ENCODE measurements at places on chromosomes 11 and 22.

- DNase-seq, result peak; percentile 92
These were observed 25.4 kb upstream of the SMTN start for GRCh38 chr22:31055635-31056159.

DNA sequence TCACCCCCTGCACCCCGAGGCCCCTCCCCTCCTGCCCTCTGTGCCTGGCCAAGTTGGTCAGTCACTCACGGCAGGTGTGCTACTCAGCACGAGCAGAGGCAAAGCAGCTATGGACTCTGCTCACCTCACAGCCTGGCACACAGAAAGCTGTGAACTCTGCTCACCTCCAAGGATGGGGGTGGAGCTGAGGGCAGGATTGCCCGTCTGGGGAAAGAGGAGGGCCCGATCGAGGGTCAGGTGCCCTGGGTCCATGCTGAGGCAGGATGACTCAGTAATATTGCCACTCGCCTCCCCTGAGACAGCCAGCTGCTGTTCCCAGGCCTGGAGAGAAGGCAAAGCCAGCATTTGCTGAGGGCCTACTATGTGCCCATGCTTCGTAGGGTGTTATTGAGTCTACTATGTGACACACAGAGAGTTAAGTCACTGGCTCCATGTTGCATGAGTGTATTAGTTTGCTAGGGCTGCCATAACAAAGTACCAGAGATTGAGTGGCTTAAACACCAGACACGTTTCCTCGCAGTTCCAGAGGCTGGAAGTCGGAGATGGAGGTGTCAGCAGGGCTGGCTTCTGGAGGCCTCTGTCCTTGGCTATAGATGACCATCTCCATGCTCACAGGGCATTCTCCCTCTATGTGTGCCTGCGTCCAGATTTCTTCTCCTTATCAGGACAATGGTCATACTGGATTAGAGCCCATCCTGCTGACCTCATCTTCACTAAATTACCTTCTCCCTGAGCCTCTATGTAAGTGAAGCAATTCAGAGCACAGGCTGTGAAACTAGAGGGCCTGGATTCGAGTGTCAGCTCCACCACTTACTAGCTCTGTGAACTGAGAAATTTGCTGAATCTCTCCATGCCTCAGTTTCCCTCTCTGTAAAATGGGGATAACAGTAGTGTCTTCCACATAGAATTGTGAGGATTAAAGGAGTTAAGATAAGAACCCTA lies 13.2 kb upstream of the TSKU start:
- DNase-seq, result no peak

- DNase-seq, result no peak
These were observed 17.5 kb downstream of the ADM start for GRCh38 chr11:10322401-10322800.

- no peak for DNase-seq
These were observed 13.2 kb downstream of the TKFC start for GRCh38 chr11:61345954-61346843.

GRCh38 chr11:76007166-76007565 lies 192.2 kb downstream of the UVRAG start:
- DNase-seq, result no peak

GRCh38 chr11:134531327-134532130 lies 119.5 kb upstream of the B3GAT1 start:
- DNase-seq, result no peak

DNA sequence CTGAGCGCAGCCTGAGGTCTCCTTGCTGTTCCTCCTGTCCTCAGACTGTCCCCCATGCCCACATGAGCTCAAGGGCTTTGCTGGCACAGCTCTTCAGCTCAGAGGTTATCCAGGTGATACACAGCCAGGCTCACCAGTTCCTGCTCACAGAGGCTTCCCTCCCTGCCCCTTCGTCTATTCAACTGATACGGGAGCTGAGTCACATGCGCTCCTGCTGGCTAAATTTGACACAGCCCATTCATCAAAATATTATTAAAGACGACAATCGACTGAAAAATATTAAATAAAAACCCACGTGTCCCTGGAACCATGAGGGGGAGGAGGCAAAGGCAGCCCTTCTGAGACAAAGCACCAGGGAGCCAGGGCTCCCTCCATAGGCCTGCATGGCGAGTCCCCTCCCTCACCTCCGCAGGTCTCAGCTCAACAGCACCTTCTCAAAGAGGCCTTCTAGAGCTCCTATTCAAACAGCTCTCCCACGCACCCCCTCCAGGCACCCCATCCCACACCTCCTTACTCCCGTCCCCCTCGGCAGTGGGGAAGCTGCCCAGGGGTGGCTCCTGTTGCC lies 40.5 kb downstream of the DUSP8 start:
- no peak for DNase-seq

DNA sequence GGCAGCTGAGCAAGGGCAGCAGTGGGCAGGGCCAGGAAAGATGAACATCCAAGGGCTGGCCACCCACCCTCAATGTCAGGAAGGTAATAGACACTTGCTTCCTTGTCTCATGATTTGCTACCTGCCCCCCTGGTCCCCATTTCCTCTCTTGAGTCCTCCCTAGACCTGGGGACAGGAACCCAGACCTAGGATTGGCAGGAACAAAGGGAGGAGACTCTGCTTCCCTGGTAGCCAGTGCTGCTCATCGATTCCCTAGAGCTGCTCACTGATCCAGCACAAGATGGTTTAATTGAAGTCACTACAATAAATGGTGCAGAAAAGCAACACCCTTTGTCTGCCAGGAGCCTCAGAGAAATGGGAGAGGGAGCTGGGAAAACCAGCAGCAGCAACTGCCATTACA lies 67.8 kb upstream of the CHST1 start:
- DNase-seq, result no peak

DNA sequence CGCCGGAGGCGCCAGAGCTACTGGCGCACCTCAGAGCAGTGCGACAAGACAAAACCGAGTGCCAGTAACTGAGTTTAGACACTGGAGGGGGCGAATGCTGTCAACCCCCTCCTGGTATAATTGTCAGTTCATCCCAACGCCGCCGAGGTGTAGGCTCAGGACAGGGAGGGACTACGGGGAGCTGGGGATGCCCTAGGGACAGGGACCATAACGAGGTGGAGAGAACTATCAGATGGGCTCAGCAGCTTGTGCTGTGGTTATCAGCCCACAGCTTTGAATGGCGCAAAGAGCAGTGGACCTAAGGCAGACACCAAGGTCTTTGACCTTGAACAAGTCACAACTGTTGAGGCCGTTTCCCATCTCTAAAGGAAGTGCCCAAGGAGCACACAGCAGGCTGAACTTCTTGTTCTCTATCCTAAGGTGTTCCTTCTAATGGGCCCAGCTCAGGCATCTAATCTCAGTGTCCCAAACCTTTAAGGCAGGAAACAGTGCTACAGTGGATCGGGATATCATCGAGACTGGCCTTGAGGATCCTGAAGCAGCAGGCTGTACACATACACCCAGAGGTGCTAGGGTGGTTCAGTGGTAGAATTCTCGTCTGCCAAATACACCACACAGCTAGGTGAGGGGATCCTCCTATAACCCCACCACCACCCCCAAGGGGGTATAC lies 958 bp upstream of the TUT1 start:
- DNase-seq, result no peak

- no peak for DNase-seq
These were observed 116.4 kb upstream of the CRYBB3 start for GRCh38 chr22:25083056-25083806.

- no peak for DNase-seq
These were observed 355.9 kb downstream of the BUD13 start for GRCh38 chr11:116416852-116417251.

- no peak for DNase-seq
These were observed 45.6 kb downstream of the ZNF280B start for GRCh38 chr22:22462813-22463567.

GRCh38 chr11:93663021-93663420 lies 1.5 kb downstream of the CEP295 start:
- no peak for DNase-seq

DNA sequence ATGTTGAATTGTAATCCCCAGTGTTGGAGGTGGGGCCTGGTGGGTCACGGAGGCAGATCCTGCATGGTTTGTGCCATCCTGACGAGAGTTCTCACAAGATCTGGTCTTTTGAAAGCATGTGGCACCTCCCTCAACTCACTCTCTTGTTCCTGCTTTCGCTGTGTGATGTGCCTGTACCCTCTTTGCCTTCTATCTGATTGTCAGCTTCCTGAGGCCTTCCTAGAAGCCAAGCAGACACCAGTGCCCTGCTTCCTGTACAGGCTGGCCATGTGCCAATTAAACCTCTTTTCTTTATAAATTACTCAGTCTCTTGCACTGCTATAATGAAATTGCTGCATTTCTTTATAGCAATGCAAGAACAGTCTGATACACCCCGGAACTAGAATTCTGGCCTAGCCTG lies 13.1 kb downstream of the PTPN5 start:
- no peak for DNase-seq

GRCh38 chr22:17902960-17903359 lies 121.4 kb downstream of the MICAL3 start:
- DNase-seq, result no peak

- no peak for DNase-seq
These were observed 94.9 kb upstream of the ALX4 start for GRCh38 chr11:44404736-44405395.

DNA sequence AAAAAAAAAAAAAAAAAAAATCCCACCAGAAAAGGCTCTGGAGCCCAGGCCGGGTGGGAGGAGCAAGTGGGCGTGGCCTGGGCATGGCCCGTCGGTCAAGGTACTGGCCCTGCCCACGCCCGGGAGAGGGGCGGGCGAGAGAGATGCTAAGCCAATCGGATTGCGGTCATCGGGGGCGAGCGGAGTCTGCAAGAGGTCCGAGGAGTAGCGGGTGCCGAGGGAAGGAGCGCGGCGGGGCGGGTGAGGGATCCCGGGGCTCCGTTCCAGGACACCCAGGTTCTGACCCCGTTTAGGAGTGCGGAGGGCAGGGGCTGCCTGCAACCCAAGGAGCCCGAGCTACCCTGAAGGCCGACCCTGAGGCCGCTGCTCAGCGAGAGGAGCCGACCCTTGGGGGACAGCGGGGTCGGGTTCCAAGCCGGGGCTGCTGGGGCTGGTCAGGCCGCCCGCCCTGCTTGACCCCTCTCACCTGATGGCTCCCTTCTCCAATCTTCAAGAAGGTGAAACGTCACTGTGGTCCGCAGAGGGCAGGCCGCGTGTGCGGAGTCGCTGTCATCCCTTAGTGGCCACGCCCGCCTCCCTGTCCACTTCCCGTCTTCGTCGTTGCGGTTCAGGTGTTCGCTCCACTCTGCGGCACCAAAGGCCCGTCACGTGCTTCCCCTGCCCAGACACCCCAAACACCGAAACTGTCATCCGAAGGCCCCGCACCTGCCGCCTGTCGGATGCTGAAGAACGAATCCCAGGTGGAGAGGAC lies 11.1 kb upstream of the TAB1 start:
- DNase-seq, result no peak

GRCh38 chr11:2777386-2777785 lies 77.6 kb upstream of the KCNQ1OT1 start:
- DNase-seq, result no peak

DNA sequence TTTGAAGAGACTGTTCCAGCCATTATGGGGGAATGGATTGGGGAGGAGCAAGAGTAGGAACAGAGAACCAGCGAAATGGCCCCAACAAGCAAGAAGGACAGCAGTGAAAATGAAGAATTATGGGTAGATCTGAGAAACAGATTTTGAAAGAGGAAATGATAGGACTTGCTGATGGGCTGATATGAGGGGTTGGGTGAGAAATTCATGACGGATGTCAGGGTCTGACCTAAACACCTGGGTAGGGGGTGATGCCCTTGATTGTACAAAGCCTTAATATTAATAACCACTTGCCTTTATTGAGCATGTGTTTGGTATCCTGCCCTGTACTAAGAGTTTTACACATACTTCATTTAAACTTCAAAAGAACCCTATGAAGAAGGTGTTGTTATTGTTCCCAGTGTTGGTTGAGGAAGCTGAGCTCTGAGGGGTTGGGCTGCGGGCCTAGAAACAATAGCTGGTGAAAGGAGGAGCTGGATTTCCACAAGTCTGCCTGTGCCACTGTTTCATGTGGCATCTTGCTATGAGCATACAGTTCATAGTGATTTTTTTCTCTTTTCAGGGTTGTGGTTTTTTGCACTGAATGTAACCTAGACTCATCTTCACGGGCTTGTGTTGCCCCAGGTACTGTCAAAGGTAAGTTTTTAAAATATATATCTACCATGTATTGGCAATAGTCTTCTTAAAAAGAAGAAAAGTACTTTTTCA lies 61.1 kb upstream of the TNRC6B start:
- no peak for DNase-seq

DNA sequence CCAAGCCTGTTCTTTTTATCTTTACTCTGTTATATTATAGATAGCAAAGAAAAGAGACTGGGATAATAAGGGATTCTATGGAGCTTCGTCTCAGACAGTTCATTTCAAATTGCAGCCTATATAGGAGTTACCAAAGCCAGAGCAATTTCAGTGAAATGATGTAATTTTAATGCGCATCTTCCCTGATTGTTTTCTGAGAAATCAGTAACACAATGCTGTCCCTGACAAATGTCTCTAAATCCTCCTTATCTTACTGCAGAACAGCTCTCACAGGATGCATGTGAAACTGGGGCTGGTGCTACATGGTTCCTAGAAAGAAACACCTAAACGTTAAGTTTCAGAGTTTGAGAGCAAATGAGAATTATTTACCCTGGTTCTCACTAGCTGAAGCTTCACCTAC lies 467.9 kb upstream of the ANO3 start:
- no peak for DNase-seq

DNA sequence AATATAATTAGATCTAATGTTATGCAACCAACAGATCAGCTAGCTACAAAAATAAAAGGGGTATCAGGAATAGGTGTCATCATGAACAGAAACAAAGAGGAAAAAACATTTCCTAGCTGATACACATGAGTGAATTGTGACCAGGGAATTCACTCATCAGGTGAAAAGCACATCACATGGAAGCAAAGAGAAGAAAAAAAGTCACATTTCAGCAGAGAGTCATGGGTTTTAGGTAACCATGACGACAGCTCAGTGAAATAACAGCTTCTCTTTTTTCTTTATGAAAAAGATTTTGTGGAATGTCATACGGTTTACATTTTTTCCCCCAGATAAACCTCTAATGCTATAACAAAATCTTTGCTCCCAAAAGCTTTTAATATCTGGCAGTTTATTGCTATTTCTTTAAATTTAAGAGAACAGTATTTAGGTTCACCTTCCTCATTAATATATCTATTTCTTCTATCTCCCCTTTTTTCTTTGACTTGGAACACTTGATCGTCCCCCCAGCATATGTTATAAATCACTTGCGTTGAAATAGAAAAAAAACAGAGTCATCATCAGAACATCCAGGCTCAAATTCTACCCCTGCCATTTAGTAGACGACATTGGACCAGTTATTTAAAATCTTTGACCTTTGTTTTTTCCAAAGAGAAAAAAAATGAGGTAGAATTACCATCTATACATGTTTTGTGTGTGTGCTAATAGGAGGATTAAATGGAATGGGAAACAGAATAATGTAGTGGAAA lies 5.3 kb downstream of the TYR start:
- DNase-seq, result peak; percentile 18

DNA sequence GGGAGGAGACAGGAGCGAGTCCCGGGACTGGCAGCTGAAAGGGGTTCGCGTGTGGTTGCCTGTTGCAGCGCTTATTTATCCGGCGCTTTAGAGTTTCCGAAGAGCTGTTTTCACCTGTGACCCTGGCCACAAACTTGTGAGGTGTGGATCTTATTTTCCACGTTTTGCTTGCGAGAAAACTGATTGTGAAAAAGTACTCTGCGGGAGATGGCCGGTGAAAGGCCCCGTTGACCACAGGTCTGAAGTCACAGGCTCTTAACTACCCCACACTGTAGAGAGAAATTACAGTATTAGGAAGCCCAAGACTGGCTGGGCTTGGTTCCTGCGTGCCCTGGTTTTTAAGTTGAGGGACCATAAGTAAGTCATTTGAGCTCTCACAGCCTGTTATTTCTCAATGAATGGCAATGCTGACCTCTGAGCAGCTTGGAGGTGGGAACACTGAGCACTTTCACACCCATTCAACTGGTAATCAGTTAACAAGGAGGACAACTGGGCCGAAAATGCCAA lies 379 bp upstream of the RAB38 start:
- no peak for DNase-seq

Data from GM04504 (cell line).